ENCODE measurements at places on chromosomes 7 and 10. TPM values are rescaled to one million over a fixed set of nuclear protein-coding genes. Genes with fewer than 3 reads are reported as not detected.

DNA sequence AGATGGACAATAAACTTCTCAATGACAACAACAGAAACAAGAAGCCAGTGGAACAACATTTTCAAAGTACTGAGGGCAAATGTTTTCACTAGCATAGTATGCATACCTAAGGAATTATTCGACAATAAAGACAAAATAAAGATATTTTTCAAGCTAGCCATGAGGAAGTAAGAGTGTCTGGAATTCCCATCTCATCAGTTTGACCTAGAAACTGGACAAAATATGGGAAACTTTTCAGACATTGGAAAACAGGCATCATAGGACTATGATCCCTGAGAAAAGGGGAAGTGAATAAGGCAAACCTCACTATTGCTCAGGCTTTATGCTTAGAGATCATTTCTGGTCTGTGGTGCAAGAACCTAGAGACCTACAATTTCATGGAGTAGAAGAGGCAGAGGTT lies 86.3 kb downstream of the OAT start:
- DNase-seq, result no peak

The ADAM12 gene
- 0.19 TPM for total RNA-seq

The PDE1C gene
- total RNA-seq, result 0.67 TPM

- DNase-seq, result no peak
These were observed 6.7 kb downstream of the ZCCHC24 start for GRCh38 chr10:79438699-79439085.

- DNase-seq, result no peak
These were observed 1200.5 kb downstream of the SORCS1 start for GRCh38 chr10:105964009-105964408.

- DNase-seq, result no peak
These were observed 192.0 kb downstream of the BICC1 start for GRCh38 chr10:58704671-58705141.

GRCh38 chr10:84695902-84696301 lies 367.5 kb downstream of the CCSER2 start:
- DNase-seq, result no peak

GRCh38 chr10:62462461-62462860 lies 88.3 kb downstream of the ZNF365 start:
- DNase-seq, result no peak

The ZNF853 gene
- total RNA-seq, result 5.5 TPM

The HOXA2 gene
- total RNA-seq, result not detected

GRCh38 chr10:70271996-70272924 lies 11.5 kb downstream of the NPFFR1 start:
- no peak for DNase-seq

The SLC13A1 gene
- total RNA-seq, result not detected

DNA sequence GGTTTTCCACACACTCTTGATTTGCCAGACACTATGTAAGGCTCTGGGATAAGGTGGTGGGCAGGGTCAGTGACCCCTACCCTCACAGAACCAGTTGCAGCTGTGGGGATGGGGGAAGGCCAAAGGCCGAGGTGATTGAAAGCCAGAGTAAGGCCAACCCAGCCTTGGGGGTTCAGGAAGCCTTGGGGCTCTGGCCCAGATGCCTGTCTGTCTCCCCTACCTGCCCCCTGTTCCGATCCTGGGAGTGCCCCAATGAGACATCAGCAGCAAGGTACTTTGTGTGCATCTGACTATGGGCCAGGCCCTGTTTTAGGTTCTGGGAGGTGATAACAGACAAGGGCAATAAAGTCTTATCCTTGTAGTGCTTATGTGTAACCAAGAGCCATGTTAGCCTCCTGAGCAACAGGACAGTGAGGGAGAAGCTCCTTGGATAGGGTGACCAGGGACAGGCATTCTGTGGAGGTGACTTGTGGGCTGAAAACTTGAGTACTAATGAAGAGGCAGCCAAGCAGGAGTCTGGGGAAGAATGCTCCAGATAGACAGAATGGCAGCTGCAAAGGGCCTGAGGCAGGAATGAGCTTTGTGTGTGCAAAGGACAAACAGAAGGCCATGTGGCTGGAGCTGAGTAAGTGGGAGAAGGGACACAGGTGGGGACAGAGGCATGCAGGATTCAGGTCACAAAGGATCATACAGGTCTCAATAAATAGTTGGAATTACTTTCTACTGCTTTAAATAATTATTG lies 35.4 kb downstream of the TSPAN14 start:
- no peak for DNase-seq

GRCh38 chr10:113322843-113323242 lies 230.0 kb upstream of the HABP2 start:
- no peak for DNase-seq

- DNase-seq, result no peak
These were observed 81.6 kb upstream of the LRRC4 start for GRCh38 chr7:128112781-128113221.

DNA sequence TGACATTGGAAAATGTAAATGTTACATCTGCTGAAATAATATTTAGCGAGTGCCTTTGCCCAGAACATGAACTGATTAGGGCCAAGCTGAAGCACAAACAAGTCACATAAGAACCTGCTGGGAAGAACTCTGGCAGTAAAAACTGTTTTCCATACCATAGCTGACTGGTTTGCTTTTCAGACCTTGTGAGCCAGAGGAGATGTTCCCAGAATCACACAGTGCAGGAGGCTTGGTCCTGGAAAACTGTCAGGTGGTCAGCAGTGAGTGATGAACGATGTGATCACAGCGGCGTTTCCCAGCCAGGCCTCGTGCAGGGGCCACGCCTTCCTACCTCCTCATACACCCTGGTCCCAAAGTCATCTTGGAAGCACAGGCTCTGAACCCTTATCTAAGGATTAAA lies 164.2 kb upstream of the EEPD1 start:
- no peak for DNase-seq

GRCh38 chr7:131471250-131472004 lies 85.0 kb downstream of the PODXL start:
- DNase-seq, result no peak

DNA sequence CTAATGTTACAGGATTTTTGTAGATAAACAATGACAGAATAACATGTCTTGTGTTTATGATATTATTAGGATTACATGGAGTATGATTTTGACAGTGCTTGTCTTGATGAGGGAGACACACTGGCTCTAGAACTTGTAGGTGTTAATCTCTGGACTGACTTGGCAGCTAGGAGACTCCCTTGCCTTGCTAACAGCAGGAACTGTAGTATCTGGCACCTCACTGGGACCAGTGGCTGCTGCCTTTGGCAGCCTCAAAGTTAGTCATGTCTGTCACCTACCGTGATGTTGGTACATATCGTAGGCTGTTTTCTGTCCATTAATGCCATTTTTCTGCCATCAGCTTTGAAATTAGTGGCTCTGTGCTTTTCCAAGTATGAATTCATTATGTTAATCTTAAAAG lies 261.5 kb downstream of the CDK14 start:
- no peak for DNase-seq

- peak; percentile 33 for DNase-seq
These were observed 4.5 kb downstream of the VSTM4 start for GRCh38 chr10:49110684-49111319.

DNA sequence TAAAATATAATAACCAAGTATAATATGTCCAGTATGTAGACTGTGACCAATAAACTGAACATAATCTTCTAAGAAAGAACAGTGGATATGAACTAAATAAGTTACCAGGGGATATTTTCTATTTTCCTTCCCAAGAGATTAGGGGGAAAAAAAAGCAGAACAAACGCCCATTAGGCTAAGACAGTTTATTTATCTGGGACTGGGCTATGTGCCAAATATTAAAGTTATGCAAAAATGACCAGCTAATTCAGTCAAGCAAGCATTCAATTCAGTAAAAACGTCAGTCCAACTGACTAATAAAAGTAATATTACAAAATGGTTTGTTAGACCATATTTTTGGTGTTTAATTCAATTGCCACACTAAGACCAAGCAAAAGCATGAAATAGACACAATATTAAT lies 122.2 kb downstream of the TSPAN12 start:
- no peak for DNase-seq

The OR2A25 gene
- total RNA-seq, result not detected

The BICC1 gene
- total RNA-seq, result 1.0 TPM

DNA sequence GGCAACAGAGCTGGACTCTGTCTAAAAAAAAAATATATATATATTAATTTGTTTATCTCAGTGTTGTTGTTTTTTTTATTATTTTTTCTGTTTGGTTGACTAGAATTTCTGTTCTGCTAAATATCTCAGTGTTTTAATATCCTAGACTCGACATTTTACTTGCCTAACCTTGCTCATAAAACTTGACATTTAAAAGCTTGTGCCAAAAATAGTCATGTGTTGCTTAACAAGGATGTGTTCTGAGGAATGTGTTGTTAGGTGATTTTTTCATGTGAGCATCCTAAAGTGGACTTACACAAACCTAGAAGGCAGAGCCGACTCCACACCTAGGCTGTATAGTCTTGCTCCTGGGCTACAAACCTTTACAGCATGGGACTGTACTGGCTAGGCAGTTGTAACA lies 23.1 kb downstream of the NRBF2 start:
- DNase-seq, result no peak

The OGDHL gene
- 16.6 TPM for total RNA-seq

GRCh38 chr10:119651514-119652360 lies 557 bp downstream of the BAG3 start:
- no peak for DNase-seq

- peak; percentile 61 for DNase-seq
These were observed 53.0 kb upstream of the TNKS2 start for GRCh38 chr10:91745090-91745831.

DNA sequence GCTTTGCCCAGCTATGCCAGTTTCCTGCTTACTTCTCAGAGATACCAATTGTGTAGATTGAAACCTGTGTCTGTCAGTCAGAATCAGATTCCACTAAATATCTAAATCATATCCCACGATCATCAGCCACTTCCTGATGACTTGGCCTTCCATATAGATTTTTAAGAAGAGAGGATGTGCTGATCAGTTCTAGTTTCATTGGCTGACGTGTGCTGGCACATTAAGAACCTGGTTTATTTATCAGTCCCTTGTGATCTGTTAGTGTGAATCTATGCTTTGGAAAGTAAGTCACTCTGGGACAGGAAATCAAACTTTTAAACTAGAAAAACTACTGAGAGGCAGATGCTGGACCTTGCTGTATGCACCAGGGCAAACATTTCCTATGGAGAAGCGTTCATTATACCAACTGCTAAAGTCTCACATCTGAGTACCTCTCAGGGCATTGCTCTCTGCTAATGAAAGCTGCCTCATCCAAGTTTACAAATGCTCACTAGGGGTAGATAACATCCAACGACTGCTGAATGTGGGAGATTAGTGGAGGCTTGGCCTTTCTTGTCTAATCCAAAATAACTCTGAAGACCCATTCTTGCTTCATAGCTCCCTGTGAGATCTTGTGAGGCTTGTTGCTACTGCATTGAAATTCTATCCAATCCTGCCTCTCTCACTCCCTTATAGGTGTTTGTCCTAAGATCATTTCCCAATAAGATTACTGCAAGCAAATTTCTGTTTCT lies 109.1 kb downstream of the ARL4A start:
- no peak for DNase-seq

- no peak for DNase-seq
These were observed 247.0 kb downstream of the SLC25A13 start for GRCh38 chr7:96074871-96075270.

The TCAF2 gene
- 0.31 TPM for total RNA-seq

DNA sequence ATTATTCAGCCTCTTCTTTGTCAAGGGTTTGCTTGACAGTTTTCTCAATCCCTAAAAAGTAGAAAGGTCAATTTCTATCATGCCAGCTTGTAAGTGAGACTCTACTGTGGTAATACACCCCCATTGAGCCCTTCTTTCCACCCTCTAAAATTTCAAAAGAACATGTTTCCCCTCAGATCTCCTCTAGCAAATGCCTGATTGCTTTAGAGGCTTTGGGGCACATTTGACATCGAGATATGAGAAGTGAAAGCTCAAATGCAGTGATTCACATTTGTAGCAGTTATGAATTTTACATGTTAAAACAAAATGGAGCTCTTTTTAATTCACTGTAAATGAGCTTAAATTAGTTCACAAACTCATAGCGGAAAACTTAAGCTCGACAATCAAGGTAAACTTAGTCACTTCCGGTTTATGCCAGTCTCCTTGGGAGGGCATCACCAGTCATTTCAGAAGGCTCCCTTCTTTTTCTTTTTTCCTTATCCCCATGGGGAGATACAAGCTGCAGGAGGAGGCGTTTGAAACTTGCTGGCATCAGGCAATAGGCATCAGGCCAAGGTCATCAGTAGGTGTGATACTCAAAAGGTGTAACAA lies 55.3 kb upstream of the ADO start:
- DNase-seq, result no peak

- peak; percentile 51 for DNase-seq
These were observed 24.7 kb downstream of the PNLIPRP3 start for GRCh38 chr10:116452338-116452720.

- DNase-seq, result no peak
These were observed 593.6 kb downstream of the GRM8 start for GRCh38 chr7:126659124-126659523.

The SERPINE1 gene
- total RNA-seq, result 5.6 TPM

- DNase-seq, result no peak
These were observed 31.4 kb downstream of the CPXM2 start for GRCh38 chr10:123860209-123860608.

- no peak for DNase-seq
These were observed 2.3 kb downstream of the LOXL4 start for GRCh38 chr10:98265403-98266378.

The CNTNAP2 gene
- total RNA-seq, result 69.1 TPM
